ENCODE measurements at places on chromosomes 13 and 19.
A peak's percentile ranks its signal among the peaks of the same experiment; 100 is the strongest.

DNA sequence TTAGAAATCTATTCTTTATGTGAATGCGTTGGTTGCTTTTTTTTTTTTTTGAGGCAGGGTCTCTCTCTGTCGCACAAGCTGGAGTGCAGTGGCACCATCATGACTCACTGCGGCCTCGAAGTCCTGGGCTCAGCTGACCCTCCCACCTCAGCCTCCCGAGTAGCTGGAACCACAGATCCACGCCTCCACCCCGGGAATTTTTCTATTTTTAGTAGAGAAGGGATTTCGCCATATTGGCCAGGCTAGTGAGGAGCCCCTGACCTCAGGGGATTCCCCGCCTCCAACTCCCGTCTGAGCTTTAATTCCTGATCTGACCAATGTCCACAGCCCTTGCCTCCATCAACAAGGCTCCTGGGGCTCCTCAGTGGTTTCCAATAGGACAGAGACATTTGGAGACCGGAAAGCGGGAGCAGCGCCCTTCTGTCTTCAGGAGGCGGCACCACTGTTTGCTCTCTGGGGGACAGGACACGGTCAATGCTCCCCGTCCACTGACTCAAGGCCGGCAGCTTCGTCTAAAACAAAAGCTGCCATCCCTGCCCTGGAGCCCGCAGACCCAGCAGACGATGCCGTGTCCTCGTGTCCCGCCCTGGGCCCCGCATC lies 503 bp downstream of the TUBA3C start:
- no peak overlapping the region for H3K4me3 ChIP-seq
- no peaks in the 10 kb centered on the region for H3K36me3 ChIP-seq
- no peaks in the 10 kb centered on the region for H3K4me1 ChIP-seq
- no peak for DNase-seq
- no peaks in the 10 kb centered on the region for H3K27me3 ChIP-seq

DNA sequence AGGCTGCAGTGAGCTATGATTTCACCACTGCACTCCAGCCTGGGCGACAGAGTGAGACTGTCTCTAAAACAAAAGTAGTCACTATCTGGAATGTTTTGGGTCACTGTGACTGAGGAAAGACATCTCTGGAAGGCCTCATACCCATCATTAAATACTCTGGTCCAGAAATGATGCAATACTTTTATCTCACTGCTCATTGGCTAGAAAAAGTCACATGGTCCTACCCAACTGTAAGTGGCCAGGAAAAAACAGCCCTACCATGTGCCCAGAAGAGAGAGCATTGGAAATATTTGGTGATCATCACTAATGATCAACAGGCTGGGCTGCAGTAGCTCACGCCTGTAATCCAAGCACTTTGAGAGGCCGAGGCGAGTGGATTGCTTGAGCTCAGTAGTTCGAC lies 29.8 kb downstream of the PNPLA6 start:
- peaks cover 4% of the 10 kb centered on the region for H3K36me3 ChIP-seq
- no peak overlapping the region for H3K27ac ChIP-seq
- no peaks in the 10 kb centered on the region for H3K27me3 ChIP-seq
- peaks cover 2% of the 10 kb centered on the region for H3K4me1 ChIP-seq
- no peak for DNase-seq

GRCh38 chr13:50636007-50636704 lies 207.3 kb downstream of the DLEU7 start:
- H3K36me3 ChIP-seq: no peaks in the 10 kb centered on the region
- H3K4me1 ChIP-seq: no peaks in the 10 kb centered on the region
- H3K4me3 ChIP-seq: no peak overlapping the region
- no peak for DNase-seq
- no peaks in the 10 kb centered on the region for H3K27me3 ChIP-seq

DNA sequence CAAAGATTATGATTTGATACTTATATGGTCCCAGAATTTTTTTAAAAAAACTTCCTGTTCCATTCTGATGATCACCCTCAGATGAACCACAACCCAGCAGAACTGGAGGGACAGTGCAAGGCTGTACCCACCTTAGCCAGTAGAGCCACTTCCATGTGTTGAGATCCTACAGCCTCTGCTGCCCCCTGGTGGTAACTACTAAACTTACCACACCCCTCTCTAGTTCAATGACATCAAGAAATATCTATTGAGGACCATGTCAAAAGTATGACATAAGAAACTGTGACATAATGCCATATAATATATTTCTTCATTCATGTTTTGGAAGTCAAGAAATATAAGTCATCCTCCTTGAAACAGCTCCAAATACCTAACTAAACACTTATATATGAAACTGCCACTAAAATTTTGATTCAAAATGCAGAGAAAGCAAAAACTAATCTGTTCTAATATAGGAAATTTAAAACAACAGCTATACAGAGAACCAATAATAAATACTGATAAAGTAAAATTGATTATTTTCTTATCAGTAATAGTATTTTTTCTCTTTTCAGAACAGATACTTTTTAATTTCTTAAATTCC lies 412.6 kb downstream of the KCTD12 start:
- H3K27me3 ChIP-seq: peaks cover 7% of the 10 kb centered on the region
- no peak overlapping the region for H3K27ac ChIP-seq
- H3K36me3 ChIP-seq: no peaks in the 10 kb centered on the region
- DNase-seq: peak; percentile 84

- H3K36me3 ChIP-seq: no peaks in the 10 kb centered on the region
- H3K4me1 ChIP-seq: peaks cover 6% of the 10 kb centered on the region
- no peak overlapping the region for H3K4me3 ChIP-seq
- peaks cover 35% of the 10 kb centered on the region for H3K27me3 ChIP-seq
- no peak overlapping the region for H3K27ac ChIP-seq
These were observed 3.0 kb downstream of the BEST2 start for GRCh38 chr19:12754465-12755196.

GRCh38 chr13:80199585-80200292 lies 141.2 kb downstream of the SPRY2 start:
- no peak overlapping the region for H3K4me3 ChIP-seq
- no peak for DNase-seq
- no peaks in the 10 kb centered on the region for H3K36me3 ChIP-seq
- H3K27me3 ChIP-seq: peaks cover 2% of the 10 kb centered on the region

GRCh38 chr19:33032218-33032781 lies 32.4 kb downstream of the RHPN2 start:
- H3K36me3 ChIP-seq: peaks cover 4% of the 10 kb centered on the region
- no peak overlapping the region for H3K27ac ChIP-seq
- H3K4me3 ChIP-seq: no peak overlapping the region
- no peak for DNase-seq
- H3K4me1 ChIP-seq: peaks cover 4% of the 10 kb centered on the region

- no peaks in the 10 kb centered on the region for H3K4me1 ChIP-seq
- H3K27me3 ChIP-seq: no peaks in the 10 kb centered on the region
- no peak overlapping the region for H3K27ac ChIP-seq
- H3K36me3 ChIP-seq: peaks cover 35% of the 10 kb centered on the region
- no peak overlapping the region for H3K4me3 ChIP-seq
- DNase-seq: no peak
These were observed 58.2 kb upstream of the USE1 start for GRCh38 chr19:17156947-17157302.

DNA sequence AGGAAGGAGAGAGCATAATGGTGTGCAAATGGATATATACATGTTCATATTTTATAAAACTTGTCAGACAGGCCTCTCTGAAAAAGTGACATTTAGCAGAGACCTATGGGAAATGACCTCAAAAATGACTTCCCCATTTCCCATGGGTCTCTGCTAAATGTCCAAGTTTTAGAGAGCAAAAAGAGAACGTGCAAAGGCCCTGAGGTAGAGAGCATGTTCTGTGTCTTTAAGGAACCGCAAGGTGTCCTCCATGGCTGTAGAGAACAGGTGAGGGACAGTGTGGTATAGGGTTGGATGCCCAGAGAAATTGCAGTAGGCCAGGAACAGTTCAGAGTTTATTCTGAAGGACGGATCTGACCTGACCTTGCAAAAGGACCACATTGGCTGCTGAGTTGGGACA lies 113.2 kb upstream of the RNF113B start:
- no peak overlapping the region for H3K4me3 ChIP-seq
- H3K27ac ChIP-seq: no peak overlapping the region
- no peaks in the 10 kb centered on the region for H3K36me3 ChIP-seq
- H3K27me3 ChIP-seq: no peaks in the 10 kb centered on the region
- no peak for DNase-seq

DNA sequence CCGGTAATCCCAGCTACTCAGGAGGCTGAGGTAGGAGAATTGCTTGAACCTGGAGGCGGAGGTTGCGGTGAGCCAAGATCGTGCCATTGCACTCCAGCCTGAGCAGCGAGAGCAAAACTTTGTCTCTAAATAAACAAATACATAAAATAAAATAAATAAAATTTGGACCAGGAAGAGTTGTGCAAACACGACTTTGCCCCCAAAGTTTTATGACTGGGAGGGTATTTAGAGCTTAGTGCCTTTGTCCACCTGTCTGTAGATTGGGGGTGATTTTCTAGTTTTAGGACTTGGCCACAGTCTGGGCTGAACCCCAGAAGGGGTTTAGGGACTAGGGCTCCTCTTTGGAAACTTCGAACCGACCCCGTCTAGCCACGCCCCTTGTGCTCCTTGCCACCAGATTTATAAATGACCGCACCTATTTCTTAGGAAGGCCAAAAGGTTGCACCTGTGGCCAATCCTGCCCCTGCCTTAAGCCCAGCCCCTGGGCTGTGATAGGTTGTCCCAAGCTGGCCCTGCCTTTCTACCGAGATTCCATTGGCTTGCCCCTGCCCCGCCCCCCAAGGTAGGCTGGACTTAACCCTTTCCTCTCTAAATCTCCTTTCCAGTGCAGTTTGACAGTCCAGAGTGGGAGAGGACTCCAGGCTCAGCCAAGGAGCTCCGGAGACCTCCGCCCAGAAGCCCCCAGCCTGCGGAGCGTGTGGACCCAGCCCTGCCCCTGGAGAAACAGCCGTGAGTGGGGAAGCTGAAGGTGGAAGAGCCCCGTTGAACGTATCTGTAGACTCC lies 5.3 kb downstream of the SHD start:
- H3K4me1 ChIP-seq: peaks cover 3% of the 10 kb centered on the region
- no peak overlapping the region for H3K27ac ChIP-seq
- no peak for DNase-seq

DNA sequence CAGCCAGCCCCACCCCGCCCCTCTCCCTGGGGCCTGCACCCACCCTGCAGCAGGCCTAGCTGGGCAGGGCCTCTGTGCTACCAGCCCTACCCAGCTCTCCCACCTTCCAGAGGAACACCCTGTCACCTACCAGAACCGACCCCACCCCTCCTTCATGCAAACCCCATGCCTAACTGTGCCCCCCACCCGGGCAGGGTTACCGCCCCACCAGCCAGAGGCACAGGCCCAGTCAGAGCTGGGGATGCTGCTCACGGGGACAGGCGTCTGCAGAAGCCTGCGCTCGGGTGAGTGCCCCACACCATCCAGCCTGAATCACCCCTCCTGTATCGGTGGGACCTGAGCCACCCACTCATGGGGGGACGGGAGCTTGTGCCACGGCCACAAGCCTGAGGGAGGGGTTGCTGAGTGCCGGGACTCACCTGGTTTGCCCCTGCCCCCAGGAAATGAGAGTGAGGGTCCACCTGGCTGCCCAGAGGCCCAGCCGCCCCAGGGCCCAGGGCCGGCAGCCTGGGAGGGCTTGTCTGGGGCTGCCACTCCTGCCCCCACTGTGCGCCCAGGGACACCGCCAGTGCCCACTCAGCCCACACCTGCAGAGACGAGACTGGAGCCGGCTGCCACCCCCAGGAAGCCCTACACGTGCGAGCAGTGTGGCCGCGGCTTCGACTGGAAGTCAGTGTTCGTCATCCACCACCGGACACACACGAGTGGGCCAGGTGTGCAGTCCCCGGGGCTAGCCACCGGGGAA lies 3.8 kb downstream of the ZNF446 start:
- H3K36me3 ChIP-seq: peaks cover 6% of the 10 kb centered on the region
- no peak for DNase-seq
- no peak overlapping the region for H3K4me3 ChIP-seq

DNA sequence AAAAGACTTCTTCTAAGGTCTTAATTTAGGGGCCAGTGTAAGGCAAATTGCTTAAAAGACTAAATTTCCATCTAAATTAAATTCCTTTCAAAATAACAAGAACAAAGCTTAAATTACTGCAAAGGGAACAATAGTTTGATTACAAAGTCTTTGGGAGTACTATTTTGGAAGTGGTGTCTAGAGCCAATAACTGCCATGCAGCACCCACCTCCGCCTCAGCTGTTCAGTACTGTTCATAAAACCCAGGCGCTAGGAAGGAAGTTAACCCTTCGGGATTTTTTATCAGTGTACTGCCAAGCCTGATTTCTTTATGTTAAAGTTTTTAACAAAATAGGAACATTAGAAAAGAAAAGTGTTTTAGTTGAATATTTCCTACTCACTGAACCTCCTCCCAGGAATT lies 210.1 kb downstream of the LIG4 start:
- no peaks in the 10 kb centered on the region for H3K4me1 ChIP-seq
- H3K27me3 ChIP-seq: no peaks in the 10 kb centered on the region
- no peak overlapping the region for H3K27ac ChIP-seq
- H3K4me3 ChIP-seq: no peak overlapping the region
- H3K36me3 ChIP-seq: no peaks in the 10 kb centered on the region
- no peak for DNase-seq

- H3K4me1 ChIP-seq: peaks cover 48% of the 10 kb centered on the region
- peak overlapping the region; percentile 71 for H3K27ac ChIP-seq
- no peaks in the 10 kb centered on the region for H3K27me3 ChIP-seq
- peaks cover 37% of the 10 kb centered on the region for H3K36me3 ChIP-seq
These were observed 3.1 kb downstream of the RPS16 start for GRCh38 chr19:39432677-39433025.

- no peak overlapping the region for H3K4me3 ChIP-seq
- H3K27me3 ChIP-seq: no peaks in the 10 kb centered on the region
- peaks cover 33% of the 10 kb centered on the region for H3K36me3 ChIP-seq
These were observed 107.3 kb upstream of the TNFSF11 start for GRCh38 chr13:42466609-42467008.

DNA sequence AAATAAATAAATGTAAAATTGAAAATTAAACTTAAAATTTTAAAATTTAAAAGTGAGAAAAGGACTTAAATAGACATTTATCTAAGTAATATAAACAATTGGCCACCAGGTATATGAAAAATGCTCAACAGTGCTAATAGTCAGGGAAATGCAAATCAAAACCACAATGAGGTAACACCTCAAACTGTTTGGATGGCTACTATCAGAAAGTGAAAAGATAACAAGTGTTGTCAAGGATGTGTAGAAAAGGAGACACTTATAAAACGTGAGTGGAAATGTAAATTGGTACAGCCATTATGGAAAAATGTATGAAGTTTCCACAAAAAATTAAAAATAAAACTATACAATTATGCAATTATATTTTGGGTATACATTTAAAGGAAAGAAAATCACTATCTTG lies 752.2 kb downstream of the EFNB2 start:
- no peaks in the 10 kb centered on the region for H3K36me3 ChIP-seq
- DNase-seq: no peak
- no peaks in the 10 kb centered on the region for H3K27me3 ChIP-seq
- H3K27ac ChIP-seq: no peak overlapping the region
- H3K4me1 ChIP-seq: no peaks in the 10 kb centered on the region

Data from activated CD8-positive, alpha-beta T cell treated with anti-CD3 and anti-CD28 coated beads for 36 hours (primary cell).